A172 (cell line): ENCODE measurements at places on chromosomes 11 and 22. TPM values are rescaled to one million over a fixed set of nuclear protein-coding genes. Genes with fewer than 3 reads are reported as not detected.

CHCHD10 gene
- total RNA-seq: 2.6 and 17.3 TPM in 2 replicates

CRYBB2 gene
- total RNA-seq: not detected in 2 replicates

LAYN gene
- total RNA-seq: 150 and 160 TPM in 2 replicates

YPEL4 gene
- 0.60 and 1.4 TPM in 2 replicates for total RNA-seq

DNA sequence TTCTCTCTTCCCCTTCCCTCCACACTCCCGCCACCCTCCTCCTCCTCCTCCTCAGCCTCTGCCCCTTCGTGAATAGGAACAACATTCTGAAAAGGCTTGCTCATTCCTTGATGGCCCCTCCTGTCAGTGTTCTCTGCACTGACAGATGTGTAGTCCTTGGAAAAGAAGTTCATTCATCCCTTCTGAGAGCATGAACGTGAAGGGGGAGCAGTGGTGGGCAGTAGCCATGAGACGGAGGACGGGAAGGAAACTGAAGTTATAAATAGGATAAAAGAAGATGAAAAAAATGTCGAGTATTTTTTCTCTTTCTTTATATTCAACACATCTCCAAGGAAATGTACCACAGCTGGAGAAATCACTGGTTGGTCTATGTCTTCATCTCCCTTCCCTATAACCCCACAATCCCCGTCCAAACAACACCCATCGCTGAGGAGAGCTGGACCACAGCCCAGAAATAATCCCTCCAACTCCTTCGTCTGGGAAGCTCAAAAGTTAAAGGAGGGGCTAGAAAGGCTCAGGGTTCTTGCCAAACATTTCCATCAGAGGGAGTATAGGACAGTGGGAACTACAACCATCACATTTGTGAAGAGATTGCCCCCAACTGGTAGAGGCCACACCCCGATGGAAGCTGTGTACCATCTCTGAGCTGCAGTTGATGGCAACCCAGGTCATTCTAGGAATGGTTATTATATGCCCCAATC is 33.5 kb downstream of the ETS1 start:
- peak; percentile 21 for DNase-seq

DNA sequence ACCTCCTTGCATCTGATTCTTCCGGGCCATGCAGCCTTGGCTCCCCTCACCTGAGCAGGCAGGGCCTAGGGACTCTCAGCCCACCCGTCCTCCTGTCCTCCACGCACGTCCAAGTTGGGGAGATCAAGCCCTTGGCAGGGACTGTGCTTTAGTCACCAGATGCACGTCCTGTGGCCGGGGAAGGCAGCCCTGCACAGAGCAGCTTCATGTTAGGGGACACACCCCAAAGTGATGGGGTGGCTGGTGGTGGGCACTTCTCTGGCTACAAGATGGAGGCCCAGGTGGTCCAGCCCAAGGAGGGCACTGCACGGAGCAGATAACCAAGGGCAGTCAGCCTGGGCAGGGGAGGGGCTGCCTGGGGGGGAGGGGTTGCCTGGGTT is 1.2 kb downstream of the MUC5B start:
- no peak for DNase-seq

GRCh38 chr11:63343130-63343529 is 26.5 kb upstream of the SLC22A9 start:
- no peak for DNase-seq

DNA sequence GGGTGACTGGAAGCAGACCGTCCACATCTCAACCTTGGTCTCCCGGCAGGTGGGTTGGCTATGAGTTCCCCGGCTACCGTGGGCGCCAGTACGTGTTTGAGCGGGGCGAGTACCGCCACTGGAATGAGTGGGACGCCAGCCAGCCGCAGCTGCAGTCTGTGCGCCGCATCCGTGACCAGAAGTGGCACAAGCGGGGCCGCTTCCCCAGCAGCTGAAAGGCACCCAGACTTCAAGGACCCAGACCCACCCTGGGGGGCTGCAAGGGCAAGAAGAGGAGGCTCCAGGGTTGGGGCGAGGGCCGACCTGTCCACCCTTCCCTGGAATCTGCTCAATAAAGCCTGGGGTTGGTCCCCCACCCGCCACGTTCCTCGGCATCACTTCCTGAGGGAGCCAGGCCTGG is 7.3 kb downstream of the CRYBB3 start:
- no peak for DNase-seq

DNA sequence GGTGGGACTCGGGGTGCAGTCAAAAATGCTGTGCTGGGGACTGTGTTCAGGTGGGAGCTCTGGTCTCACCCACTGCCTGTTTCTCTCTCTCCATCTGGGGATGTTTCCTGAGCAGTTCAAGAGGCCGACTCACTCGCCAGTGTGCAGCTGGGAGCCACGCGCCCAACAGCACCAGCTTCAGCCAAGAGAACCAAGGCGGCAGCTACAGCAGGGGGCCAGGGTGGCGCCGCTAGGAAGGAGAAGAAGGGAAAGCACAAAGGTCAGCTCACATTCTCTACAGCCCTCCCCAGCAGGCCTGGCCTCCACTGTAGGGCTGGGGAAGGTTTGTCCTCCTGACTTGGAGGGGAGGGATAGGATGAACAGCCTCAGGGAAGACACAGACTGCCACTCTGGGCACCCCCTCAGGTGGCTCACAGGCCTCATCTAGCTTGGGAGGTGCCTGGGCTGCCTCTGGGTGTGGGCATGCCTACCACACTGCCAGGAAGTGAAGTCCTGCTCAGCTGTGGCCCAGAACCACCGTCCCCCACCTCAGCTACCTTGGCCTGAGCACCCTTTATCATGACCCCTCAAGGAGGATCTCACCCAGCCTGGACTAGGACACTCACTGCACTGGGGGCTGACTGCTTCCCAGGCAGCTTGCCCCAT is 13.0 kb downstream of the TUB start:
- no peak for DNase-seq

DNA sequence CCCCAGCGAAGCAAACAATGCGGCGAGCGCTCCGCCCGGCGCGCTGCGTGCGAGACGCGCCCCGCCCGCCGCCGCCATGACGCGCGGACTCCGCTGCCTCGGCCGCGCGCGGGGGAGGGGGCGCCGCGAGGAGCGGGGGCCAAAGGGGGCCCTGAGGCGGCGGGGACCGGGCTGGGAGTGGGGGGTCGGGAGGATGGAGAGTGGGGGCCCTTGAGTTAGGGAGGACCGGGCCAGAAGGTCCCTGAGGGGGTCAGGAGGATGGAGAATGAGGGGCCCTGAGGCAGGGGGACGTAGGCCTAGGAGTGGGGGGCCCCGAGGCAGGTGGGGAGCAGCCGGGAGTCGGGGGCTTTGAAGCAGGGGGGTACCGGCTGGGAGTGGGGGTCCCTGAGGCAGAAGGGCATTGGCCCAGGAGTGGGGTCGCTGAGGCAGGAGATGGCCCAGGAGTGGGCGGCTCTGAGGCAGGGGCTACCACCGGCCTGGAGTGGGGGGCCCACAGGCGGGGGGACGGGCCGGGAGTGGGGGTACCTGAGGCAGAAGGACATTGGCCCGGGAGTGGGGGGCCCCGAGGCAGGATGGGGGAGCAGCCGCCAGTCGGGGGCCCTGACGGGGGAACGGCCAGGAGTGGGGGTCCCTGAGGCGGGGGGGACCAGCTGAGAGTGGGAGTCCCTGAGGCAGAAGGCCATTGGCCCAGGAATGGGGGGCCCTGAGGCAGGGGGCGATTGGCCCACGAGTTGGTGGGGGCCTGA is at the start of gene BRD1:
Gene BRD1, minus strand, starts transcription at position 21 of the 746 bp plus-strand sequence. CDS start 3,556 bp downstream, outside the sequence.
- no peak for DNase-seq

DNA sequence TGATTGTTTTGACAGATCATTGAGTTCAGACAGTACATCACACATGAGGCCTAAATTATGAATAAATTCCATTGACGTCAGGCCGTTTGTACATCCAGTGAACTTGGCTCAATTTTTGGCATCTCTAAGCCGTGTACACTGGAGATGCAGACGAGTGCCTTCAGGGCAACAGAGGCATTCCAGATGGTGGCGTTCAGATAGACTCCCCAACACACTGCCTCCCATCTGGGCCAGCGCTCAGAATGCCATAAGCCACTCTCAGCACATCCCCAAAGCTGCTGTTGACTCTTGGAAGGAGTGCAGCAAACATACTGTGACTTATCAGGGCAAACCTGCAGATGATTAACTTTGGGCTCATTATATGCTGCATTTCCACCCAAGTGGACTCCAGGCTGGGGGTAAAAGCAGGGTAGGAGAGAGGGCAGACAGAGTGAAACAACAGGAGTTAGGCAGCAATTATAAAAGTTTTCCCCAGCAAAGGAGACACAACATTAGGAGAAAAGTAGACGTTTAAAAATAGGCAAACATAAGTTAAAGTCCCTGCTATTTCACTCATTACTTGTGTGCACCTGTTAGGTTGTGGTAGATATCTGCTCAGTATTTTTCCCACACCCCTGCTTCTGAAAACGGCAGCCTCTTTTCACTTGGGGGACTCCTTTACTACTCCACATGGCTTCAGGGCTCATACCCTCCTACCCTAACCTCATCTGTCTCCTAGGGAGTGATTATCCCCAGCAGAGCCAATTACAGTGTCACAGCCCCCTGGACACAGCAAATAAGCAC is 60.2 kb upstream of the PDE3B start:
- no peak for DNase-seq

GRCh38 chr22:43293655-43294392 is 49.3 kb downstream of the SCUBE1 start:
- DNase-seq: peak; percentile 31

DNA sequence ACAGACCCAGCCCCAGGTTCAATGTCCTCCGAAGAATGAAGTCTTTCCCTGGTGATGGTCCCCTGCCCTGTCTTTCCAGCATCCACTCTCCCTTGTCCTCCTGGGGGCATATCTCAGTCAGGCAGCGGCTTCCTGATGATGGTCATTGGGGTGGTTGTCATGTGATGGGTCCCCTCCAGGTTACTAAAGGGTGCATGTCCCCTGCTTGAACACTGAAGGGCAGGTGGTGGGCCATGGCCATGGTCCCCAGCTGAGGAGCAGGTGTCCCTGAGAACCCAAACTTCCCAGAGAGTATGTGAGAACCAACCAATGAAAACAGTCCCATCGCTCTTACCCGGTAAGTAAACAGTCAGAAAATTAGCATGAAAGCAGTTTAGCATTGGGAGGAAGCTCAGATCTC is 14.1 kb downstream of the APOL1 start:
- DNase-seq: no peak

DNA sequence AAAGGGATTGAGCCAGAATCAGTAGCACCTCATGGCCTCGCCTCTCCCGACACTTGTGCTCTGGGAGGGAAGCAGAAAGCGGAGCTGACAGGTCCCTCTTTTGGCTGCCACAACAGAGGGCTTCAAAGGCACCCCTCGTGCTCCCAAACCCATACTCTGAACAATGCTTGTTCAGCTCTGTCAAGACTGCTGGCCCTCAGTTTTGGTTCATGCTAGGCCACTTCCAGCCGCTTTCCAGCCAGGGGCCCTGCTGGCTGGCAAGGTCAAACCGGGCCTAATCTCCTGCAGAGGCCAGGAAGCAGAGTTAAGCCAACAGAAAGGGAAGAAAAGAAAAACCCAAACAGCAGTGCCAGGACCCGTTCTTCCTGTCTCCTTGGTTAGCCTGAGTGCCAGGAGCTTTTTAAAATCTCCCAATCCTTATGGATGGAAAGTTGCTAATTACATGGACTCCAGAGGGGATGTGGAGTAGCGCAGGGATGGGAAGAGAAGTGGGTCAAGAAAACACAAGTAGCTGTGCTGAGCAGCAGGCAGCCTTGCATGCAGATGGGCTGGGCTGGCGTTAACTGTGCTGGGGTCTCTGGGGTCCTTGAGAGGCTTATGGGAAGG is 150.6 kb downstream of the GRIK4 start:
- DNase-seq: no peak
